ENCODE measurements at places on chromosomes 12 and 14. TPM values are rescaled to one million over a fixed set of nuclear protein-coding genes. Genes with fewer than 3 reads are reported as not detected.

Gene EPS8
- 82.3 TPM for total RNA-seq

Gene PLEKHD1
- 0.41 TPM for total RNA-seq

Gene LGR5
- under 0.01 TPM for total RNA-seq

Gene ZDHHC22
- total RNA-seq = 5.7 TPM

Gene DPY19L2
- total RNA-seq = 36.3 TPM

Gene MANSC4
- 0.41 TPM for total RNA-seq

Gene LETMD1
- 54.6 TPM for total RNA-seq

Gene GSC
- not detected for total RNA-seq

Gene HOXC5
- not detected for total RNA-seq

Gene YARS2
- 24.1 TPM for total RNA-seq

Gene SLC25A47
- total RNA-seq = not detected

Gene COX8C
- total RNA-seq = not detected

Gene SIX4
- total RNA-seq = 0.41 TPM

Gene CFAP54
- 5.3 TPM for total RNA-seq

Gene ARHGAP9
- 1.2 TPM for total RNA-seq

Gene FGF6
- total RNA-seq = not detected

Gene EFS
- total RNA-seq = 6.9 TPM

Gene TOMM20L
- total RNA-seq = not detected

Gene AREL1
- 39.5 TPM for total RNA-seq

Gene ACSM4
- not detected for total RNA-seq

Gene NKX2-8
- not detected for total RNA-seq

Gene SLC6A13
- total RNA-seq = 12.2 TPM

Gene RAD9B
- total RNA-seq = 1.2 TPM

Gene TEX22
- 0.41 TPM for total RNA-seq

Gene HOXC12
- not detected for total RNA-seq

Gene RASAL1
- total RNA-seq = 4.9 TPM

Gene TBC1D30
- 59.1 TPM for total RNA-seq

Gene RD3L
- not detected for total RNA-seq

Gene PIANP
- total RNA-seq = 1.2 TPM

Gene WNT1
- not detected for total RNA-seq

Gene ETFBKMT
- total RNA-seq = 4.5 TPM

Gene ZCCHC8
- 31.8 TPM for total RNA-seq

Gene TRPV4
- not detected for total RNA-seq

Gene ADGRD1
- 4.5 TPM for total RNA-seq

Gene GUCY2C
- under 0.01 TPM for total RNA-seq

Gene TMEM233
- under 0.01 TPM for total RNA-seq

Gene SLC5A8
- total RNA-seq = 3.3 TPM

Gene AGAP2
- 25.7 TPM for total RNA-seq

Gene AQP6
- total RNA-seq = not detected

Gene CLEC4D
- under 0.01 TPM for total RNA-seq

Gene ITGB7
- not detected for total RNA-seq

Gene IL26
- not detected for total RNA-seq

Gene NPFF
- total RNA-seq = not detected

Gene SERPINA10
- total RNA-seq = not detected

Gene NFE2
- total RNA-seq = 0.82 TPM

Gene CCNT1
- total RNA-seq = 34.6 TPM

Gene KLHDC1
- total RNA-seq = 27.3 TPM

Gene SRRM4
- 5.7 TPM for total RNA-seq

Gene CLEC1B
- not detected for total RNA-seq

Gene VDR
- total RNA-seq = not detected

Data from frontal cortex (tissue), 4 donors.